Stimulated activated CD4-positive, alpha-beta T cell treated with anti-CD3 and anti-CD28 coated beads, Interleukin-15, amount 100 ng/mL, for 1 hour (primary cell): ENCODE measurements at places on chromosomes 2 and 18.

- no peak for DNase-seq
These were observed 10.1 kb downstream of the KIF3C start for GRCh38 chr2:25972049-25972823.

GRCh38 chr2:188776634-188777033 lies 197.5 kb upstream of the COL3A1 start:
- no peak for DNase-seq

DNA sequence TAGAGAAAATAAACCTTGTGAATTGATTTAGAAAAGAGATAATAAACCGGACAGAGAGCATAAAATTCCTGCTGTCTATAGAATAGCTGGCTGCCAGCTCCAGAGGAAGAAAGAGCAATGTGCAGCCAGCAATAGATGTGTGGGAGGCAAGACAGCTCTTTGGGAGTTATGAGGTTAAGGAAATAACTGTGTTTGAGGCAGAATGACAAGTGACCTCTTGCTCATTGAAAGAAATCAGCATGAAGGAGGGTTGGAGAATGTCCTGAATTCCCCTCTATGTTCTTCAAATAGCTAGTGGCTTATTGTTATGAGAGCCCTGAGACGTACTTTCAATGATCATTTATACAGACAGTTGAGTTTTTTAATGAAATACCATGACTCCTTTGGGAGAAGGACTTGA lies 1009.9 kb upstream of the NXPH2 start:
- DNase-seq, result no peak

GRCh38 chr18:2625217-2625616 lies 30.3 kb upstream of the SMCHD1 start:
- no peak for DNase-seq

GRCh38 chr2:169562519-169562918 lies 11.1 kb downstream of the FASTKD1 start:
- DNase-seq, result no peak

DNA sequence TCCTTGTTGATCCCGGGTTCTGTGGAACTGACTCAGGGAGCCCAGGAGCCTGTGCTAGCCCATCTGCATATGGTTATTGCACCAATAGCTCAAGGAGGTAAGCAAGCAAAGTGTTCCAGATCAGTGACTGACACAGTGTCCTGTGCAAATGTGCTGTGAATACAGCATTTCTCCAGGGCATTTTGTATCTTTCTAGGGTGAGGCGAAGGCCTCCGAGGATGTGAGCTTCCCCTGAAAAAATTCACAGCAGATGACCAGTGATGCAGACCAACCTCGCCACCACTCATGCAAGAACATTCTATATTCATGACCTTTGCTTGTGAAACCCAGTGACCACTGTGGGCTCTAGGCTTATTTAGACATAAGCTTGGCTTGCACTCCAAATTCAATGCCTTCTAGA lies 15.2 kb upstream of the NT5DC4 start:
- no peak for DNase-seq

DNA sequence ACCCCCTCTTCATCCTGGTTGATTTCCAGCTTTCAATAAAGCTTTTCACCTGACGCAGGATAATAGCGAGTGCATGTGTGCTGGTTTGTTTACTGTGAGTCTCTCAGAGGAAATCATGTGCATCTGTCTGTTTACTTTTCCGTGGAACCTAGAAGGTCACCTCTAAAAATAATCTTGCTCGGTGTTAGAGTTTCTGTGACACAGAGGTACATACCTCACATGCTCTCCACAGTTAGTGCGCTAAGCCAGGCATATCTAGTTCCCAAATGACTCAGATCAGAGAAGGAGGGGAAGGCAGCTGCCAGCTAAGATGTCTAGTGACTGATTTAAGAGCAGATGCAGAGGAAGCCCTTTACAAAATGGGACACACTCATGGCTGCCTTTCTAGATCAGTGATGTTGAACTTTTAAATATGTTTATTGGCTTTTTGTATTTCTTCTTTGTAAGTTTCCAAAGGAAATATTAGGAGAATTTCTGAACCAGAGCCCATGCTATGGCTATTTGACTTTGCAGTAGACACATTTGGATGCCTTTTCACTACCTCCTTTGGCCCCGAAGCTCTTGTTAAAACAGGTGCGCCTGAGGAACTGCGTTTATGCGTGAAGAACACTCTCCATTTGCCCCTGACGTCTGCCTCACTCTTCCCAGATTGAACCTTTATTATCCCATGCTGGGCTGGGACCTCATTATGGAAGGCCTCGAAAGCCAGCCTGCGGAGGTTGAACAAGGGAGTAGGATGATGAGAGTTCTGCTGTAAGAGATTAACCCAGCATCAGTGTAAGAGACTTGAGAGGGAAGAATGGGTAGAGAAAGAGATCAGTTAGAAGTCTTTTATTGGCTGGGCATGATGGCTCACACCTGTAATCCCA lies 145.6 kb downstream of the FAM161A start:
- no peak for DNase-seq

DNA sequence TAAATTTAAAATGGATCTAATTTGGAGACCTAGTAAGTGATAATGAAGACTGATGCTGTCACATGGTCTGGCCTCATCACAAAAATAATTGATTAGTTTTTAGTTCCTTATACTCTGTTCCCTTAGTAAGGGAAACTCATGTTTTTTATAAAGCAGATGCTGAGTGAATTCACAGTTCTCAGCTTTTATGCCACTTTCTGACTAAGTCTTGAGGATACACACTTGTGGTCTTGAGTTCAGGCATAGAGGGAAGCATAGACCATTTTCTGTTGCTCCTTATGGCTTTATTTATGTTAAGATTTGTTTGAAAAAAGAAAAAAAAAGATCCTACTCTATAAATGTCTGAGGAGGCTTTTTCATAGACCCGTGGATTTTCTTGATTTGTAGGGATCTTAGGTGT lies 91.1 kb downstream of the MAP4K4 start:
- DNase-seq, result no peak

- no peak for DNase-seq
These were observed 6.8 kb upstream of the SNED1 start for GRCh38 chr2:240991378-240992263.

DNA sequence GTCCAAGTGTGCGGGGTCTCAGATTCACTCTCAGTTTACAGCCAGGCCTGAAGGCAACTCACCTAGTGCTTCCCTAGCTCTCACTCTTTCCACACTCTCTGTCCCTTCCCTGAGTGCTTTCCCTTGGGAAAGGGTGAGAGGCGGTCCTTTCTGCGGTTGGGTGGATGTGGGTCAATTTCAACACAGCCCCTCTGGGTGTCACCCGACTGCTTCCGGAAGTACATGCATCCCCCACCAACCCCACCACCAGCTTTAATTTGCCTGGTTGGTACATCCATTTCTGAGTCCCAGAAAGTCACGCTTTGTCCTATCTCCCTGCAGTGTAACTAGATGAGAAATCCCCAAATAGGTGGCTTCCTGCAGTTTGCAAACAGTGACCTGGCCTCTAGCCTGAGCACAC lies 307.3 kb upstream of the MEIS1 start:
- DNase-seq, result no peak

- no peak for DNase-seq
These were observed 84.8 kb downstream of the CCDC178 start for GRCh38 chr18:33355756-33356155.
